Spleen (tissue), 13 donors: ENCODE measurements at places on chromosomes 12 and 14. TPM values are rescaled to one million over a fixed set of nuclear protein-coding genes. Genes with fewer than 3 reads are reported as not detected.

Gene PMEL
- polyA plus RNA-seq = 0.15 TPM

Gene GSC
- not detected for polyA plus RNA-seq

Gene TPPP2
- polyA plus RNA-seq = 0.09 TPM

Gene RPS6KL1
- polyA plus RNA-seq = 4.6 TPM

Gene KRT79
- 0.15 TPM for polyA plus RNA-seq

GRCh38 chr12:53994264-53995001, 5.5 kb upstream of the HOXC9 start:
- DNase-seq = peak; percentile 70

DNA sequence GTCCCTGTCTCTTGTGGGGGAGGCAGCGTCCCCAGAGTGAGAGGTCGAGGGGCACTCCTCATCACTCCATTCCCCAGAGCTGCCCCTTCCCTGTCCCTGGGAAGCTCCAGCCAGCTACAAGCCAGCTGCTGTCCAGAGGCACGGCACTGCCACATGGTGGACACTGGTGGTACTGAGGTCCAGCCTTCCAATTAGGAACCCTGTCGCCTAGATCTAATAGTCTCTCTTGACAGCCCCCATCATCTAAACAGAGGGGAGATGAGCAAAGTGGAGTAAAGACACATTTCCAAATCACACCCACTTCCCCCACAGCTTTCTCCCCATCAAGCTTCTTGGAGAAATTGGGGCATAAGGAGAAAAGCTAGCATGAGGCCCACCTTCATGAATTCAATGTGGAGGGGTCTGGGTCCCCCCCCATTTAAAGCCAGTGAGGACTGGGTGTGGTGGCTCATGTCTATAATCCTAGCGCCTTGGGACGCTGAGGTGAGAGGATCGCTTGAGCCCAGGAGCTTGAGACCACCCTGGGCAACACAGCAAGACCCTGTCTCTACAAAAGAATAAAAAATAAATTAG, 2.1 kb upstream of the INHBE start:
- peak; percentile 90 for DNase-seq

DNA sequence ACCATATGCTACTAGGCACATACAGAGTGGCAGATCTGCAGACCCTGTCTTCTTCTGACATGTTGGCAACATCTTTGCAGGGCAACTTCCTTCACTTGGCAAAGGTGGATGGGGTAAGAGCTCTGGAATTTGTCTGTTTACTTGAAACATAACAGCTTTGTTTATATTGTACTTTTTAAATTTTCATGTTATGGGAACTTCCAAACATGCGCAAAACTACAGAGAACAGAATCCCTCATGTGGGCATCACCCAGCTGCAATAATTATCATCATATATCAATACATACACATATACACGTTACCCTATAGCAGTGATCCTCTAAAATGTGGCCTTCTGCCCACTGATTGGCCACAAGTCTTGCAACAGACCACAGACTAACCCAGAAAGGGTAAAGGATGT, 103.4 kb downstream of the STAB2 start:
- DNase-seq = no peak

- no peak for DNase-seq
These were observed 102.2 kb downstream of the TMX1 start for GRCh38 chr14:51342226-51342625.

- DNase-seq = no peak
These were observed 1.0 kb downstream of the MPHOSPH9 start for GRCh38 chr12:123231931-123232330.

- no peak for DNase-seq
These were observed 134.7 kb upstream of the GSC start for GRCh38 chr14:94904636-94905035.

DNA sequence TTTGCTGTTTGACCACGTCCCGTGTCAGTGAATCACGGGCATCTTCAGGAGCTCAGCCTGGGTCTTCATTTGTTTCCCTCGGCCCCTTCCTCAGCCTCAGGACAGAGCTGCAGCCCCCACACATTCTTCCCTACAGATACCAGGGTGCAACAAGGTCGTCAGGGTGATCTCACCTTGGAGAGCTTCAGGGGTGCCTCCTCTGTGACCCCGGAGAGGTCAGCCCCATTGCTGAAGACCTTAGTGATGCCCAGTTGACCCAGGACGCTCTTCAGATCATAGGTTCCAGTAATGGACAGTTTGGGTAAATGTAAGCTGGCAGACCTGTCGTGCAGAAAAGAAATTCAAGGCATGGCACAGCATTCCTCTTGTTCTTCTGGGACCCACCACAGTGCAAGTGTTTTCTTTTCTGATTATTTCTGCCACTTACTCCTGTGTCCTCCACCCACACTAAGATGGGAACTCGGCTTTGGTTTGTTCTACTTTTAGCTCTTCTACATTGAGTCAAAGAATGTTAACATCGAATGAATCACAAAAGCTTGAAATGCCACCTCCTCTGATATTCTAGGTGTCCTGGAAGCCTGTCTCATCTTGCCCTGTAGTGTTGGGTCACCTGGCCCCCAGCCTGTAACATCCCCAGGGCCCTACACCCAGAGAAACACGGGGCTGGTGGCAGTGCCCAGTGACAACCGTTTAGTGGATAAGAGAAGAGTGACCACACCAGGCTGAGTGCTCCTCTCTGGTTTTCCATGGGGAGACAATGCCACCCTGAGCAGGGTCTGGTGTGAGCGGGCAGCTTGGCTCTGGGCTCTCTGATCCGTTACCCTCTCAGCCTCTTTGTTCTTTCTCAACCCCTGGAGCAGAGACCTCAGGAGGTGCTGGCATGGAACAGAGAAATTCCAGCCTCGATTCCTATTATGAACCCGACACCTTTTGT, 8.8 kb downstream of the SERPINA1 start:
- no peak for DNase-seq

GRCh38 chr12:116216022-116216756, 61.3 kb downstream of the MED13L start:
- no peak for DNase-seq

DNA sequence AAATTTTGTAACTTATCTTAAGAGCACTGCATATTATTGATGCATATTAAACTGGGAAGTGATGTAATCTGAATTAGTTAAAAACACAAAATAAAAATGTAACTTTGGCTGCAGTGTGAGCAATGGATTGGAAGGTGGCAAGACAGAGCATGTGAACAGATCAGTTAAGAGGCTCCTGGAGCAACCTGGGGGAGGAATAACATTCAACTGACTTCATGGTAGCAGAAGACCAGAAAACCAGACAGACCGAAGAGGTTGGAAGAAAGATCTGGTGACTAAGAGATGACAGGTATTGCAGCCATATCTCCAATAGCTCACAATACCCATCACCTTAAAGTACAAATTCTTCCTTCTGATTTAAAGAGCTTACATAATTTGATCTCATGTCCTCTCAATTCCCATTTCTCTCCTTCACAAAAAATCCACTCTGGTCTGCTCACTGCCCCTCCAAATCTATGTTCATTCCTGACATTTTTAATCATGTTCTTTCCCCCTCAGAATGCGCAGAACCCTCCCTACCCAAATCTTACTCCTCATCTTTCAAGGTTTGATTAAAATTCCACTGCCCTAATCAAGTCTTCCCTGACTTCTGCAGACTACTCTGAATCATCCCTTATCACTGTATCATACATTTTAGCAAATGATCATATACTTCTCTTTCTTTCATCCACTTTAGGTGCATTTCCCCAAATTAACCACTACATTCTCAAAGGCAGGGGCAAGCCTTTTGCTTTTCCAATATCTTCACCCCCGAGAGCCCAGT, 51.5 kb downstream of the DUSP16 start:
- no peak for DNase-seq

DNA sequence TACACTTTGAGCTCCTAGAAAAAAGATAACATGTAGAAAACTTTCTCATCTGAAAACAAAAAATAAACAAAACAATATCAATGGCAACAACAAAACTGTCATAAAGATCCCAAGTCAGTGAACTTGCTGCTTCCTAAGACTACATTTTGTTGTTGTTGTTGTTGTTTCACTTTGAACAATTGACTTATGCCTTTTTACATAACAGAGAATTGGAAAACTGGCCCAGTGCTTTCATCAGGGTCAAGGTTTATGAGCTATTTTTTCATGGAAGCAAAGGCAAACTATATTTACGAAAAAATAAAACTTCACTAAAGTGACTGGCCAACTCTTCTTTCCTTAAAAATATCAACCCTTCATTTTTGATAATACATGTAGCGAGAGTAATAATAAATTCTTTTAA, 6.3 kb downstream of the DCN start:
- no peak for DNase-seq

DNA sequence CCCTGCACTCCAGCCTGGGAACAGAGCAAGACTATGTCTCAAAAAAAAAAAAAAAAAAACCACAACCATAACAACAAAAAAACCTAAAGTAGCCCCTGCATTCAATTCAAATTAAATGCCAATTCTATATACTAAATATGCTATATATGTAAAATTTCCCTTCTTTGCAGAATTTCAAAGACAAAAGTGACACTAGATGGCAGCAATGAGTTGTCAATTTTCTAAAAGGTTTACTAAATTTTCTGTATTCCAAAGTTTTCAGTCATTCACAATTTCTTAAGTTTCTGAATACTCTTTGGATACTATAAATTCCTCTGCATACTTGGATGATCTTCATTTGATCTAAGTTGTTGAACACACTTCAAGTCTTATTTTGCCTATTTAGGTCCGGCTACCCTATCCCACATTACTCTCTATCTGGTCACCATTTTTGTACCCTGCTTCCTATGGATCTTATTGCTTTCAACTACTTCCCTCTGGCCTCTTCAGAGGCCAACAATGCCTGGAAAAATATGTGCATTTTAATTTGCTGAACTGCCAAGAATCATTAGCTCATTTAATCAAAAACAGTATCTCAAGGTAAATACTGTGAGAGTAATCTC, 27.9 kb downstream of the HNRNPC start:
- no peak for DNase-seq

GRCh38 chr12:1805441-1806081, 14.8 kb upstream of the LRTM2 start:
- DNase-seq = peak; percentile 77

GRCh38 chr14:74982661-74983060, 20.1 kb upstream of the EIF2B2 start:
- DNase-seq = no peak

DNA sequence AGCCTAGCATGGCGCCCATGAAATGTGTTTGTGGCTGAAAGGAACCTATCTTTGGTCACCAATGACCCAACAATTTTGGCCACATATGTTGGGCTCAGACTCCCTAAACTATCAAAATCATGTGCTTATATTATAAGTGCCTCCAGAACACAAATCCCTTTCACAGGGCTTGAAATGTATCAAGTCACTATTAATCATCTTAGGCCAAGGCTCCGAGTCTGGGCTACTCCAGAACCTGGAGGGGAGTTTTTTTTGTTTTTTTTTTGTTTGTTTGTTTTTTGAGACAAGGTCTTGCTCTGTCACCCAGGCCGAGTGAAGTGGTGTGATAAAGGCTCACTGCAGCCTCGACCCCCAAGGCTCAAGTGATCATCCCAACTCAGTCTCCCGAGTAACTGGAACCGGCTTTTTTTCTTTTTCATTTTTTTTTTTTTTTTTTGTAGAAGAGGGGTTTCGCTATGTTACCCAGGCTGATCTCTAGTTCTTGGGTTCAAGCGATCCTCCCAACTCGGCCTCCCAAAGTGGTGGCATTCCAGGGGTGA, 989 bp upstream of the DRAM1 start:
- no peak for DNase-seq

- peak; percentile 88 for DNase-seq
These were observed at the start of gene MTA1 for GRCh38 chr14:105419195-105420091. MTA1 (plus strand) TSS chr14:105419827; CDS start chr14:105420036, 209 bp downstream.

GRCh38 chr12:65200007-65200665, 30.8 kb downstream of the LEMD3 start:
- DNase-seq = no peak

GRCh38 chr12:131675126-131676080, 35.5 kb upstream of the SFSWAP start:
- peak; percentile 64 for DNase-seq

GRCh38 chr14:92874962-92875661, 47.8 kb upstream of the CHGA start:
- no peak for DNase-seq

DNA sequence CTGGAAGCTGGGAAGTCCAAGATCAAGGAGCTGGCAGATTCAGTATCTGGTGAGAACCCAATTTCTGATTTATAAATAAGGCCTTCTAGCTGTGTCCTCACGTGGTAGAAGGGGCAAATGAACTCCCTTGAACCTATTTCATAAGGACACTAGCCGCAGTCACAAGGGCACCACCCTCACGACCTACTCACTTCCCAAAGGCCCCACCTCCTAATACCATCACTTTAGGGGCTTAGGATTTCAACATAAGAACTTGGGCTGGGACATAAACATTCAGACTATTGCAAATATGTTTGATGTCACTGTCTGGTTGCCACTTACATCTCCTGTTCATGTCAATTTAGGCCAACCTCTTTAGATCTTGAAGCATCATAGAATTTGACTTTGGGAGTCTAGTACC, 10.8 kb upstream of the CNIH1 start:
- no peak for DNase-seq

DNA sequence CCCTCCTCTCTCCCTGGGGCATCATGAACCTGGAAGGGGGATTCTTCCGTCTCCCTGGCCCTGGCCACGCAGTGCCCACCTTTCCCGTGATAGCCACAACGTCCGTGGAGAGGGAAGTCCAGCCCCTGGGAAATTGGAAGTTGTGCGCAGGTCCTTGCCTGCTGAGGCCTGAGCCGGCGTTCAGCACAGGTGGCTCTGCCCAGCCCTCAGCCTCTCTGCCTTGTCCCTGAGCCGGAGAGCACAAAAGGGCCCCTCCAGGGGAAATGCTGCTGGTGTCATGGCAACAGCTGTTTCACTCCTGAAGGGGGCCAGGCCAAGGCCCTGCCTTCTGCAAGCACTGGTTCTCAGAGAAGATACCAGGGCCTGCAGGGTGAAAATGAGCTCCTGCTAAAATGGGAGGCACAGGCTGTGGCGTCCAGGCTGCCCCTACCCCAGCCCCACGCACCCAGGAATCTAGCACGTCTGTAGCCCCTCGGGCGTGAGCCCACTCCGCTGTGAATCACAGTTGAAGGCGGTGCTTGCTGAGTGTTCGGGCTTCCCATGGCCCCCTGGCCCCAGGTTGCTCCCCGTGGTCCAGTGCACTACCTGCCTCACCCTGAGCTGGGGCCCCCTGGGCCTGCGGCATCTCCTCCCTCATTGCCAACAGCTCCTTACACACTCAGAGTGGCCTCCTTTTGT, 149.4 kb downstream of the ADGRD1 start:
- peak; percentile 67 for DNase-seq

DNA sequence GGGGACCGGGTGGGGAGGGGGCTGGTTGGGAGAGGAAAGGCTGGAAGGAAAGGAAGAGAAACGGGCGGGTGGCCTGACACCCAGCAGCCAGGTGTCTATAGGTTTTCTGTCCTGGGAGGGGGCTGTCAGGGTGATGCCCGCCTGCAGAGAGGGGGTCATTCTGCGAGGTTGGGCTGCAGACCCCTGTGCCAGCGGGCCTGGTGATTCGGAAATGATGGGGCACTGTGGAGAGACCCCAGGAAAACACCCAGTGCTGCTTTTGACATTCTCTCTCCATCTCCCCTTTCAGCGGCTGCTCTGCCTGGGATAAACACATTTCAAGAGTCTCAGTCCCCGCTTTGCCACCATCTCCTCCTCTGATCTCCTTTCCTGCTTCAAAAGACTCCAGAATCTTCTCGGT, 168.5 kb upstream of the RTL1 start:
- no peak for DNase-seq
